ENCODE measurements at places on chromosomes 12 and 14. TPM values are rescaled to one million over a fixed set of nuclear protein-coding genes. Genes with fewer than 3 reads are reported as not detected.

Gene TAS2R42
- not detected for total RNA-seq

Gene KCNMB4
- 1.6 TPM for total RNA-seq

Gene CMKLR1
- total RNA-seq, result 5.4 TPM

Gene MED13L
- total RNA-seq, result 88.9 TPM

Gene ARMH4
- 9.6 TPM for total RNA-seq
